Activated CD8-positive, alpha-beta memory T cell treated with anti-CD3 and anti-CD28 coated beads for 4 hours (primary cell): ENCODE measurements at places on chromosomes 3 and 15.

DNA sequence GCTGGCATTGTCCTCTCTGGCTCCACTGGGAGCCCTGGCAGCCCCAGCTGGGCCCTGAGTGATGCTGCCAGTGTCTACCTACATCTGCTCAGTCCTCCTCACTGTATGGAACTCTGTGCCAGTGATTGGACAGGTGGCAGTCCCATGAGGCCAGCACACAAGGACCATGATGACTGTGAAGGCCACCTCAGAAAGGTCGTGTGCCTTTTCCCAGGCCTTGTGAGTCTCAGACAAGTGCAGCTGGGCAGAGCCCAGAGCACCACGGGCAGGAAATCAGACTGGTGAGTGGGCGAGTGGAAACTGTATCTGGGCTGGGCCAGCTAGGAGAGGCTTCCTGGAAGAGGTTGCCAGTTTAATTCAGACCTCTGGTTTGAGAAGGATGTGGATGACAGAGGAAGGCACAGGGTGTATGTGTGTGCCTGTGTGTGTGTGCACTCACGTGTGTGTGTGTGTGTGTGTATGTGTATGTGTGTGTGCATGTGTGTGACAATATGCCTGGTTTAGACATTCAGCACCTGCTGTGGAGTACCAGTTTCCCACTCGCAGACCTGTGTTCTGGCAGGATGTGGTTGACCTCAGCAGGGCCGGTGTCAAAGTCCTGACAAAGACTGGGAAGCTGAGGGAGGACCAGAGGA lies 7.0 kb downstream of the MAPKAPK3 start:
- DNase-seq = no peak

DNA sequence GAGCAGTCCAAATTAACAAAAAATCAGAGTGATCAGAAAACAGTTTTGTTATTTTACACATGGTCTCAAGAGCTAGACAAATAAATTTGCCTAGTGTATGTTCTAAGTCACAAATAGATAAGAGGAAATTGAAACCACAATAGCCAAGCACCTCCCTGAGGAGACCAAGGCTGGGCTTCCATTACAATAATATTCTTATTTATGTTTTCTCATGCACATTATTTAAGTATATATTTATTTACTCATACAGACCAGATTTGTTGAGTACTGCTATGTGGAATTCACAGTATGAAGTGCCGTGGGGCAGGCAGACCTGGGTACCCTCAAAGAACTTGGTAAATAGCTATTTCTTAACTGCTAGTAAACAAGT lies 242.3 kb upstream of the ICE2 start:
- no peak for DNase-seq

- DNase-seq = no peak
Measured at GRCh38 chr3:189349772-189350171, 178.0 kb downstream of the TPRG1 start.

DNA sequence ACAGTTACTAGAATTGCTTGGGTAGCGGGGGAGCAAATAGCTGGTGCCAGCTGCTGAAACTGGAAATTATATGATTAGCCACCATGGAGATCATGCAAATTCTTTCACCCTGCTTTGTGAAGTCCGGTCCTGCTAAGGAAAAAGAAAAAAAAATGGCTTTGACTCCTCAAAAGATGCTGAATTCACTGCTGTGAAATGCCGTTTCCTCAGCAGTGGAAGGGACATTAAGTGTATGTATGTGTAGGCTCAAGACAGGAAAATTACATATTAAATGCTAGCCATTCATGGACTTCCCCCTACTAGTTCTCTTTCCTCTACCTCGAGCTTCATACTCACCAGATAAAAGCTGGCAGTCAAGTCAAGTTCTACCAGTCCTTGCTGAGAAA lies 81.9 kb upstream of the ZBED2 start:
- DNase-seq = no peak

GRCh38 chr15:67140078-67140833 lies 74.9 kb downstream of the SMAD3 start:
- no peak for DNase-seq

GRCh38 chr15:89656116-89656815 lies 999 bp upstream of the KIF7 start:
- no peak for DNase-seq

- peak; percentile 46 for DNase-seq
Measured at GRCh38 chr3:177337541-177338331, 140.5 kb upstream of the TBL1XR1 start.

DNA sequence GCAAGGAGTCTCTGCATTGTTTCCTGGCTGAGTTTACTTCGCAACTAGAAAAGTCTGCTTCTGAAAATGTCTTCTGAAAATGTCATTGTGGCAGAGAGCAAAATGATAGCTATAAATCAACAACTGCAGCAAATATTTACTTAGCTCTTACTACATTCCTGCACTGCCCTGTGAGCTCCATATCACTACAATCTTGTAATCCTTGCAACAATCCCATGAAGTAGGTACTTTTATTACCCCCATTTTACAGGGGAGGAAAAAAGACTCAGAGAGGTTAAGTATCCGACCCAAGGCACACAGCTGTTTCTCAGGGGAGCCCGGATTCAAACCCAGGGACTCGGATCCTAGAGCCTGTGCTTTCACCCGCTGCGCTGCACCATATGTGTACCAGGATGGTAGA lies 34.2 kb upstream of the SPTBN5 start:
- DNase-seq = no peak

DNA sequence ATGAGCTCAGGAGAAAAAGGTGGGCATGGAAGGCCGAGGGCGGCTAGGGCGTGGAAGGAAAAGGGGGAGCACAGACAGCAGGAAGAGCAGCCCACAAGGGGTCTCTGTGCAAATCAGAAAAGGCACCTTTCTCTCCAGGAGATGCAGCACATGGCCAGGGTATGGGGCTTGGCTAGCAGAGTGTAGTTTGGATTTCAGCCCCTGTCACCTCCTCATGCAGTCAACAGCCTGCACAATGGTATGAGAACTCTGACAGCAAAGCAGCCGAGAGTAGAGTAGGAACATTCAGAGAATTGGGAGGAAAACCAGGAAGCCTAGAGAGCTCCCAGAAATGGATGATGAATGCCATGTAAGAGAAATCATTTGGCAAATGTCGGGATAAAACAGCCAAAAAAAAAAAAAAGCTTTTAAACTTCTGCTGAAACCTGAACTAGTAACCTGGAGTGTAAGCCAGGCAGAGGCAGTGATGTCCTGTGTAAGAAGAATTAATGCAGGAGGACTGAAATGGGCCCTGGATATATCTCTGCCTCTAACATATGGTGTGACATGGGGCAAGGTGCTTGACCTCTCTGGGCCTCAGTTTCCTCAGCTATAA lies 25.7 kb downstream of the FSTL1 start:
- no peak for DNase-seq

DNA sequence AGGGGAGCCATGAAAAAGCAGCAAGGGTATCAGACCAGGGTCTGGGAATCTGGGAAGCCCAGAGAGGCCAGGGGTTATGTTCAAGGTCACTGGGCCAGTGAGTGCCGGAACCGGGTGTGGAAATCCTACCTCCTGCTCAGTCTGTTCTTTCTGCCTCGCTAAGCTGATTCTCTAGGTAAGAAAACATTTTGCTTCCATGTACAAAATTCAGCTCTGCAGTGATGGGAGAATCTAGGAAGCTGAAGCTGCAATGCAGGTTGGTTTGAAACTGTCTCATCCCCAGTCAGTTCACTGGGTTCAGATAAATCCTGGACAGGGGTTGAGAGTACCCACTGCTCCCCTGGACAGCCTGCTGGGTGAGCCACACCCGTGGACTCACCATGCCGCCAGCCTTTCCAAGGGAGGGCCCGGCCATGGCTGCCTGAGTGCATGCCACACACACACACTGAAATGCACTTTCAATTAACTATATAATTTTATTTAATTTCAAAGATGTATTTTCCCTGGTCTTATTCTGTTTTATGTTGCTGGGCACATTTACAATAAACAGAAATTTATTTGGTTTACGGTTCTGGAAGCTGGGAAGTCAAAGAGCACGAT lies 108.4 kb downstream of the CORO2B start:
- no peak for DNase-seq

- no peak for DNase-seq
Measured at GRCh38 chr15:88454867-88455810, 12.0 kb downstream of the MRPL46 start.

GRCh38 chr3:145058483-145058882 lies 1086.9 kb downstream of the DIPK2A start:
- DNase-seq = no peak

DNA sequence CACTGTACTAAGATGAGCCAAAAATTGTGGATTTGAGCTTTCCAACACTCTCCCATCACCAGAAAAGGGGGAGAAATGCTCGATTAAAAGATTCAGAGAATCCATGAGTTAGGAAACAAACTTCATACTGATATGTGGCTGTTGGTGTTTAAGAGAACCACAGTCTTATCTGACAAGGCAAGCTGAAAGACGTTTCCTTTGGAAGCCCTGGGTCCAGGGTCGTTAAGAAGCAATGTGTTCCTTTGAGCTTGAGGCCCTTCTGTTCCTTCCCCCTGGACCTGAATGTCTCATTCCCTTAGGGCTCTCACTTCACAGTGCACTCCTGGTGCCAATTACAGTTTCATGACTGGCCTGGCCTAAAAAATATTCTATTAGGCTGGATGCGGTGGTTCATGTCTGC lies 524.8 kb upstream of the PPP2R3A start:
- DNase-seq = no peak

GRCh38 chr3:58202917-58203360 lies 7.8 kb downstream of the DNASE1L3 start:
- DNase-seq = no peak

DNA sequence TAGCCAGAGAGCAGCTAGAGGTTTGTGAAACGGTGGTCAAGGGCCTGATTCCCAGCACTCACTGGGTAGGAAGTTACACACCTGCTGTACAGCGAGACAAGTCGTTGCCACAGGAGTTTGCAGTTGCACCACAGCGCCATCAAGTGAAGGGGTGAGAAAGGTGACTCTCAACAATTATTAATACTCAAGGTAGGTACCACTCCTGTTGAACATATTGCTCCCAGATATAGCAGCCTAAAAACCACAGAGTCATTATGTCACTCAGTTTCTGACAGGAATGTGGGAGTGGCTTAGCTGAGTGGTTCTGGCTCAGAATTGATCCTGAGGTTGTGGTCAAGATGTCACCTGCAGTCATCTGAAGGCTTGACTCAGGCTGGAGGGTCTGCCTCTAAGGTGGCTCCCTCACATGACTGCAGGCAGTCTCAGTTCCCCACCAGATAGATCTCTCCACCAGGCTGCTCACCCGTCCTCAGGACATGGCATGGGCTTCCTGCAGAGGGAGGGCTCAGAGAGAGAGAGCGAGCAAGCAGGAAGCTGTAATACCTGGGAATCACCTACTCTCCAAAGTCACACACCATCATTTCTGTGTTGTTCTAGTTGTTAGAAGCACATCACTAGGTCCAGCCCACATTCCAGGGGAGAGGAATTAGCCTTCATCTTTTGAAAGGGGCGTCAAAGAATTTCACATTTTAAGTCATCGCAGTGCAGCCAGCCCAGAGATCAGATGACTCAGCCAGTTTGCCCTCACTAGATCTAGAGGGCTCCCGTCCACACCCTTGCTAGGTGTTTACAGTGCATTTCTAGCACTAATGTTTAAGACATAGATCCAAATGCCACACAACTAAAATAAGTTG lies 17.0 kb upstream of the ANO10 start:
- DNase-seq = no peak

DNA sequence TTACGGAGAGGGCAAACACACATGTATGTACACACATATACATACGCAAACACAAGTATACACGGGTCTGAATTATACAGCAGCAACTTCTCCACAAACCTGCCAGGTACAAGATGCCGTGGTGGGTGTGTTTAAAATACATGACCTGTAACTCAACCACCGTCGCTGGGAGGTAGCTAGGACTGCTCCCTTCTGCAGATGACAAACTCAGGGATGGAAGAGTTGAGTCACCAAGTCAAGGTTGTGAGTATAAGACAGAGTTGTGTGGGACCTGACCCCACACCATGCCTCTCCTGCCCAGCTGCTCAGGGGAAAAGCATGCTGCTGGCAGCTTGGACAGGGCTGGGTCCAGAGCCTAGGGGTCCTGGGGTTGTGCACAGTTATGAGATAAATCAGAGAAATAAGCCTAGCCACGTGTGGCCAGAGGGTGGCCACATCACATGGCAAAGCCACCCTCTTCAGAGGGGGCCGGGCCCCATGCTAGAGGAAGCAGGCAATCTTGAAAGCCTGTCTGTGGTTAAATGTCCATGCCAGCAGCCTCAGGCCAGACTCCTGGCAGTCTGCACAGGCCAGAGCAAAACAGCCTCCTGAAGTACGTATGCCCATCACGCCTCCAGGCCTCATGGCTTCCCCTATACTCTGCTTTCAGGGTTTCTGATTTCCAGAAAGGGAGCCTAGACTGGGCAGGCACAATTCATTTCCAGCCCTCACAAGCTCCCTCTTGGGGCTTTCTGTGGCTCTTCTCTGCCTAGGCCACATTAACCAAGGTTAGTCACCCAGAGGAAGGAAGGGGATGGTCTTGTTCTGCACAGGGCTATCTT lies 107.7 kb upstream of the RPL32 start:
- no peak for DNase-seq

GRCh38 chr15:95394186-95395067 lies 936.1 kb upstream of the NR2F2 start:
- DNase-seq = no peak

GRCh38 chr3:57100046-57100695 lies 39.7 kb downstream of the SPATA12 start:
- peak; percentile 19 for DNase-seq

GRCh38 chr15:37616215-37616614 lies 318.2 kb upstream of the TMCO5A start:
- no peak for DNase-seq

DNA sequence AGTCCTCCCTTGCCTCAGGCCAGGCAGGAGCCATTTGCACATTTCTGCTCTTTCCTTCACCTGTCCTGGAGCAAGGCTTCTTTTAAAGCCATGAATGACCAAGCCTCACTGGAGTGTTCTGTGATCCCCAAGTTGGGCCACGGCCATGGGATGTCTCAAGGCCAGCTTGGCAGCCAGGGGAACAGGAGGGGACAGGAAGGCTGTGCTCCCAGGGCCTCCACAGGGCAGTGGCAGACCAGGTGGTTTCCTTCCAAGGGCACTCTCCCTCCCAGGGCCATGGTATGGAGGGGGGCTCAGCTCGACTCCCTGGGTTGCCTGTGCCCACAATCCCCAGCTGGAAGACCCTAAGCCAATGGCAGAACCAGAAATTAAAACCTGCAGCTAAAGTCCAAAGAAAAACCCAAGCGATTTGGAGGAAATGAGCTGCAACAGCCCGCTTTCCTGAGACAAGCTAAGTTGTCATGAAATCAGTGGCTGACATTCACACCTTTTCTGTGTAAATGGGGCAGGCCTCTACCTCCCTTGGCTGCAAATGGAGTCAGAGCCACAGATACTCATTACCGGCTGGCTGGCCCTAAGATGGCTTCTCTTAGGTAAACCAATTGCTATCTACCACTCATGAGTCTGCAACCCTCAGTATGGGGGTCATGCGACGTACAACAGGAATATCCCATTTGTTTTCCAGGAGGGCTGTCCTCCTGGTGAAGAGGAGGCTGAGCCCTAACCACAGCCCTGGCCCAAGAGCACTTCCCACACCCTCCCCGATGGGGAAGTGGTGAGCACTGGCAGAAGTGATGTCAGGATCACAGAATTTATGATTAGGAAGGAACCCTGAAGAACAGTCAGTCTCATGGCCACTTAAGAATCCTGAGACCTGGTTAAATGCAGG lies 83.3 kb downstream of the SNRK start:
- no peak for DNase-seq
